ENCODE measurements at places on chromosomes 3 and 15.

GRCh38 chr3:30141178-30141581 lies 465.2 kb upstream of the TGFBR2 start:
- DNase-seq: no peak

- no peak for DNase-seq
Observed at GRCh38 chr3:46609944-46610722, 2.2 kb upstream of the FAM240A start.

DNA sequence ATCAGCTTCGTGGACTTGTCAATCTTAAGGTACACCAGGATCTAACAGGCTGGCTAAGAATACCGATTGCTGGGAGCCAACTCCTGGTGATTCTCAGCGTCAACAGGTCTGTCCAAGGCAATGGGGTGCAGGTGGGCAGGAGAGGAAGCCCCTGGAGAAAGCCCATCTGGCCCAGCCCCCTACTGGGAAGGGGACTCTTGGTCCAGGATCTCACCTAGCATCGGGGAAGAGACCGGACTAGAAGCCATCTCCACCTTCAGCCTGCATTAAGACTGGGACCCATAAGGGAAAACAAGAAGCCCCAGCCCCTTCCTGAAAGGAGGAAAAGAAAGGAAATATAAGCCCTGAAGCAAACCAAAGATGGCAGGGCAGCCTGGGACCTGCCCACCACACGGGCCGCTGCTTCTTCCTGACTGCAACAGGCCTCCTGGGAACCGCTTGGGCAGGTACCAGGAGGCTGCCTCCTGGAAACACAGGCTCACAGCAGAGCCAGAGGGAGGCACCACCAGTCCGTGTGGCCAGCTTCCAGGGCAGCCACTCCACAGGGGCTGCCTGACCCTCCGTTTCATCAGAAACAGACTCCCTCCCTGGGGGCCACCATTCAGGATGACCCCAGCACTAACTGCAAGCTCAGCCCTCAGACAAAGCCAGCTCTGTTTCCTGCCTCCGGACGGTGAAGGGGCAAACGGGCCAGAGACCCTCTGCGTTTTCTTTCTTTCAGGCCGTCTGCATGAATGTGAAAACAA lies 100.2 kb downstream of the LRIG1 start:
- DNase-seq: no peak

- DNase-seq: no peak
Observed at GRCh38 chr3:179168918-179169317, 20.8 kb downstream of the PIK3CA start.

- no peak for DNase-seq
Observed at GRCh38 chr15:72456684-72457083, 17.4 kb upstream of the ARIH1 start.

- no peak for DNase-seq
Observed at GRCh38 chr3:141812586-141812985, 49.4 kb downstream of the GRK7 start.

DNA sequence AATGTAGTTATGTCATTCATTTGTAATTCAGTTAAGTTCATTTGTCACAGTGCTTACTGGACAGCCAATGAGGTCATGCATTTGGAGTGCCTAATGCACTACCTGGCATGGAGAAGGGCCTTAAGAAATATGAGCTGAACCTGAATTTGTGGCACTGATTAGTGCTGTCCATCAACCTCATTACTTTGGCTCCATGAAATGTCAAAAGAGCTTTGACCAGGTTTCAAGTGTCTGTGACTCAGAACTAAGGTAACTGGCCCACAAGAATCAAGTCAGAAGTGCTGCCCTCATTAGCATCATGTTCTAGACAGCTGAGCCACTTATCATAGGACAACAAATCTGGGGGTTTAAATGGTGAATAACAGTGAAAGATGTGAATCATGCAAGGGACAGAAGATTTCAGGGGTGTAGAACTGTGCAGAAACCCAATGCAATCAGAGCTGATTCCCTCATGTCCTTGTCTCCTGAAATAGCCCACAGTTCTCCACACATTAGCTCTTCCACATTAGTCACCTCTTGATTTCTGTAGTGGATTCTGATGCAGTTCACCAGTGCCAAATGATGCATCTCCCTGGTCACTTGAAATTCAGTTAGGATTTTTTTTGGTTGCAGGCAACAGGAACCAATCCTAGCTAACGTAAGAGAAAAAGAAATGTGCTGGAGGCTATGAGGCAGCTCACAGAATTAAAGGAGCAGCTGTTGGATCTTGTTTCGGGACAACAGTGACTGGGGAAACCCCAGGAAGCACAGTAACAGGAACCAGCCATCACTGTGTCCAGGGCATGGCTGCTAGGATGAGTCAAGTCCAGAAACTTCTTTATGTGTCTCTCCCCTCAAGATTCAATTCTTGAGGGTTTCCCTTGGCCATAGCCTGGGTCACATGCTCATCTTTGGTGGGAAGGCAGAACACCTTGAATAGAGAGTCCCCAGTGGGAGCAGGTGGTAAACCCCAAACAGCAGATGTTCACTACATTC lies 38.7 kb downstream of the CHST2 start:
- DNase-seq: no peak

DNA sequence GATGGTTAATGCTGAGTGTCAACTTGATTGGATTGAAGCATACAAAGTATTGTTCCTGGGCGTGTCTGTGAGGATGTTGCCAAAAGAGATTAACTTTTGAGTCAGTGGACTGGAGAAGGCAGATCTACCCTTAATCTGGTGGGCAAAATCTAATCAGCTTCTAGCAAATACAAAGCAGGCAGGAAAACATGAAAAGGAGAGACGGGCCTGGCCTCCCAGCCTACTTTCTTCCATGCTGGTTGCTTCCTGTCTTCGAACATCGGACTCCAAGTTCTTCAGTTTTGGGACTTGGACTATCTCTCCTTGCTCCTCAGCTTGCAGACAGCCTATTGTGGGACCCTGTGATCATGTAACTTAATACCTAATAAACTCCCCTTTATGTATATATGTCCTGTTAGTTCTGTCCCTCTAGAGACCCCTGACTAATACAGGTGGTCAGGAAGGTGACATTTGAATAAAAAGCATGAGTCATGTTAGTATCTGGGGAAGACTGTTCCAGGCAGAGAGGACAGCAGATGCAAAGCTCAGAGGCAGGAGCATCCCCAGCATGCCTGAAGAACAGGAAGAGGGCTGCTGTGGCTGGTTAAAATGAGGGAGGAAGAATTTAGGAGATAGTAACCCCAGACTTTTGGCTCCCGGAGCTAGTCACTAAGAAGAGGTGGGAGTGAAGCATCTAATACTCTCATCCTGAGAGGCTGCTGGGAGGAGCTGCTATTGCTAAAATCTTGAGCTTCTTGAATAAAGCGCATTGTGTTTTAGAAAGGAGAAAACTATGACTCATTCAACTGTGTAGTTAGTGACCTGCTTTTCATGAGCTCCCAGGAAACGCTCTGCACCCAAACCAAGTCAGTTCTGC lies 207.4 kb upstream of the HES1 start:
- DNase-seq: peak; percentile 6

- no peak for DNase-seq
Observed at GRCh38 chr15:56933410-56933809, 15.0 kb downstream of the TCF12 start.

DNA sequence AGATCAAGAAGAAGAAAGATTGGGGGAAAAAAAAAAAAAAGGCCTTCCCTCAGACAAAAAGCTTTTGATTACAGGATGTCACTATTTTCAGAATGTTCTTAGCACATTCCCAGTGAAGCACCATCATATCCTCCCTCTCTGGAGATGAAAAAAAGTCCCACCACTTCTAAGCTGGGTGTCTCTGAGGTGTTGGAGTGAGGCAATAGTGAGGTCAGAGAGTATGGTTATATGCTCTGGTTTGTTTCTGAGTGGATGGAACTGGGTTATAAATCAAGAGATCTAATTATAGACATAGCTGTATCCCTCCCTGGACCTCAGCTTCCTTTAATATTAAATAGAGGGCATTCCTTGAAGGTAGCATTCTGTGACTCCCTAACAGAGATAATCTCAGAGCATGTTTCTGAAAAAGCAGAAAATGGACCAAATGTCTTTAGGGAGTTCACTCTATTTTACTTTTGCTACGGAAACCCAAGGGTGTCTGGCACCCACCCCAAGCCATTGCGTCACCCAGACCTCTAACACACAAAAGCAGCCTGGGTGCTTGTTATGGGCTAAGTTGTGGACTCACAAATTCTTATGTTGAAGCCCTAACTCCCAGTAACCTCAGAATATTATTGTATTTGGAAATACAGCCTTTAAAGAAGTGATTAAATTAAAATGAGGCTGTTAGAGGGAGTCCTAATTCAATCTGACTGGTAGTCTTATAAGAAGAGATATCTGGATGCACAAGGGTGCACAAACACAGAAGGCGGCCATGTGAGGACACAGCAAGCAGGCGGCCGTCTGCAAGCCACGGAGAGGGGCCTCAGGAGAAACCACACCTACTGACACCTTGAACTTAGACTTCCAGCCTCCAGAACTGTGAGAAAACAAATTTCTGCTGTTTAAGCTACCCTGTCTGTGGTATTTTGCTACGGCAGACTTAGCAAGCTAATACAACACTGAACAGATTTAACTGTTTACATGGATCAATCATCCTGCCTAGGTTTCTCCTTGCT lies 81.5 kb downstream of the MB21D2 start:
- no peak for DNase-seq

DNA sequence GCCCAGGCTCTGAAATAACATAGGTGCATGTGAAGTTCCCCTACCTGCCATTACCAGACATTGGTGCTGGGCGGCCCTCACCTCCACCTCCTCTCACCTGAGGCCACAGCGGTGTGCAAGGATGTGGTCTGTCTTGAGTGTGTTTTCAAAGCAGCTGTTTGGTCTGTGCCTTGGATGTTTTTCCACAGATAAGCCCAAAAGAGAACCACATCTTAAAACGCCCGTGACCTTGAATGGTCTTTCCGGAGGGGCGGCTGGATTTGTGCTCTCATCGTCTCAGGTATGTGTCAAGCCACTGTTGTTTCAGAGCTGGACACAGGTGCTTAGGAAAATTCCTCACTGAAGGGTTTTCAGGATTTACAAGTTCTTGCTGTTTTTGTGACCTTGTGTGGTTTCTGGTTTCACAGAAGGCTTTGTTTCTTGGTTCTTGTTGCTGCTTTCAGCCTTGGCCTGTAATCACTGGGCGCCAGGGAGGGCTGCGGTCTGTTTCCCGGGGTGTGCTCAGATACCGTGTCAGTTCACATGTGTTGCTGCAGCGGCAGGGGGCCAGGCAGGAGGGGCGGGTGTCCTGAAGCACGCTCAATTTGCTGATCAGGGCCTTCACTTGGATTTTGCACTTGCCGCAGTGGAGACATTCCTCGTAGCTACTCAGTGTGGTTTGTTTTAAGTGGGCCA lies 128.4 kb downstream of the IGF1R start:
- DNase-seq: no peak

DNA sequence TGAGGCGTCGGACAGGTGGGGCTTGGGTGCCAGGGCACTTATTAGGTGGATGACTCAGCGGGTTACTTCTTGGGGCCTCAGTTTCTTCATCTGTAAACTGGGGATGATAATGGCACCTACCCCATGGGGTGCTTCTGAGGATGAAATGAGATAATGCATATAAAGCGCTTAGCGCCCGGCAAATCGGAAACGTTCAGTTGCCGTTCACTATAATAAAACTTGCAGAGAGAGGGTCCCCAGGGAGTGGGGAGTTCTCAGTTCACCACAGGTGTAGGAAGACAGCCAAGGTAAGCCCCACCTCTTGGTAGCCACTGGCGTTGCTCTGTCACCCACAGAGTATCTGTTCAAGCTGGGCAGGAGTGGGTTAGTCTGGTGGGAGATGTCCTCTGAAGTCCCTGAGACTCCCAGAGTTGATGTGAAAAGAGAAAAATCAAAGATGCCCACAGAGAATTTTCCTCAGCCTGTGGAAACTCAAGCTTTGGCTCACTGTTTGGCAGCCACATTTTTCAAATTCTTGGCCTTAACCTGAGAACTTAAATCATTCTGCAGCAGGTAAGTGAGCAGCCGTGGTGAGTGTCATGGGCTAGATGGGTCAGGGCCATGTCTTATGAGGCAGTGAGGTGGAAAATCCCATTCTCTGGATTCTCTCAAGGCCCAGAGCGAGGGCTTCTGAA lies 221.5 kb upstream of the BHLHE40 start:
- DNase-seq: no peak

- DNase-seq: no peak
Observed at GRCh38 chr15:68436680-68437079, 4.7 kb upstream of the ITGA11 start.

GRCh38 chr3:29291260-29291981 lies 10.6 kb downstream of the RBMS3 start:
- no peak for DNase-seq

DNA sequence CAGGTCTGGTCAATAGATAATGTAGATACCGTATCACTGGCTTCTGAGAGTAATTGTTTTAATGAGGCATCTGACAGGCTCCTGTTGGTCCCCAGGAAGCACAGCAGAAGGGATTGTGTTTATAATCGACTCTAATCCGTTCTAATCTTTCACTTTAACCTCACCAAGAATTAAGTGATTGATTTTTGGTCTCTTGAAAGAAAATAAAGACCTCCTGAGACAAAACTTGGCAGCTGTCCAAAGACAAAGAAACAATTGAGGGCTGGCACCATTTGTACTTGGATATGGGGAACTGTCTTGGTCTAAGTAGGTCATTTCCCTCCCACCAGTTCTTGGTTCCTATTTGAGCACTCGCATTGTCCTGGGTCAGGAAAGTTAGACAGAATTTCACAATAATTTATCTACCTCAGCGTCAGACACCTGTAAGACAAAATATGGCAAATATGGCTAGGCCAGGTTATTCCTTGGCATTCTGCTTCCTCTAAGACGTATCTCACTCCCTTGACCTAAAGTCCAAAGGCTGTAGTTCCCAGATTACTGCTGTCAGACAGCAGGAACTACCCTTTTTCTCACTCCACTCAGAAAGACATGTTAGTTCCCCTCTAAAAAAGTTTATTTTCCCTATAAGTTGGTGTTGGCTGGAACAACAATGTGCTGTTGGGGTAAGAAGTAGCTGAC lies 22.7 kb upstream of the CD96 start:
- no peak for DNase-seq

GRCh38 chr15:51688863-51689262 lies 7.6 kb downstream of the SCG3 start:
- DNase-seq: no peak

- no peak for DNase-seq
Observed at GRCh38 chr3:138670407-138670806, 61.8 kb downstream of the FAIM start.

- peak; percentile 32 for DNase-seq
Observed at GRCh38 chr15:73926219-73927002, at the start of gene LOXL1. LOXL1 (plus strand) TSS chr15:73926462; CDS start chr15:73926784, 322 bp downstream.

DNA sequence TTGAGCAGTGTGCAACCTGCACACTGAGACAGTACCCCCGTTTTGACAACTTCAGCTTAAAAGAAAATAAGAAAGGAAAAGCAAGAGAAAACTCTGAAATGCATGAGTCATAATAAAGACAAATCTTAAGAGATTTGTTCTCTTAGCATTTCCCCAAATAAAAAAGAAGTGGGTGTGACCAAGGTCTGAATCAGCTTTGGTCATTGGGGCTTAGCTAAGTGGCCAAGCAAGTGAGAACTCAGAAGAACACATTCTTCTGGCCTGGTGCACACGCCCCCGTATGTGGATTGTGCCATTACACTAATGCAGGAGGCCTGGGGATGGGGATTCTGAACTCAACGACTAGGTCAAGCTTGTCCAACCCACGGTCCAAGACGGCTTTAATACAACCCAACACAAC lies 56.9 kb upstream of the PDZRN3 start:
- no peak for DNase-seq
